NCI-H2081 (cell line): ENCODE measurements at places on chromosomes 1 and 21.
A peak's percentile ranks its signal among the peaks of the same experiment; 100 is the strongest.

DNA sequence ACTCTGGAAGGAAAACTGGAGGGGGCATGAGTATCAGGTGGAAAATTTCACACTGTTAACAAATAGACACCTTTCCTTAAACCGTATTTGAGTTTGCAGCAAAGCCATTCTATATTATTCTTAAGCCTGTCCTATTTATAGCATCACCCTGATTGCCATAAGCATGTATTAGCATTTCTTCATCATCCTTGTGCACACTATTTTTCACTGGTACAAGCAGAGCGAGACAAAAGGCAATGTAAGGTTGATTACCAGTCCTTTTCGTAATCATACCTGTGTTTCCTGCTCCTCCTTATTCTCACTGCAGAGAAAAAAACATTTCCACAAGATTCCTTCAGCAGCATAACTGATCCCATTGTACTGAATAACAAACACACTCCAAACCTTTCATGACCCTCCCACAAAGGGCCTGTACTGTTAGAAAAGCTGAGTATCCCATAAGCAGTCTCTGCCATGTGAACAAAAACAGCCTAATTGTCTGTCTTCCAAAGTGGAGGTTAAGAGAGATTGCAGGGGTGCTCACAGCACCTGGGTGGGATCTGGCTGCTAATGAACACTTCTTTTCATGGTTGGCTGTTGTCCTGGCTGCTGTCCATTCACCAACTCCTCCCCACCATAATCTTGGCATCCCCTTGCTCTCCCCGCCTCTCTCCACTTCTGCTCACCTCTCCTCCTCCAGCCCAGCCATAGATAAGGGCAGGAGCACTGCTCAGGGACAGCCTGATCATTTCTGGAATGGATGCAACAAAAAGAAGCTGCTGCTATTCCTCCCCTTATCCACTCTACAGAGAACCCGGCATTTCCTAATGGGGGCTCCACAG, 30.4 kb downstream of the VTCN1 start:
- peak; percentile 6 for DNase-seq

DNA sequence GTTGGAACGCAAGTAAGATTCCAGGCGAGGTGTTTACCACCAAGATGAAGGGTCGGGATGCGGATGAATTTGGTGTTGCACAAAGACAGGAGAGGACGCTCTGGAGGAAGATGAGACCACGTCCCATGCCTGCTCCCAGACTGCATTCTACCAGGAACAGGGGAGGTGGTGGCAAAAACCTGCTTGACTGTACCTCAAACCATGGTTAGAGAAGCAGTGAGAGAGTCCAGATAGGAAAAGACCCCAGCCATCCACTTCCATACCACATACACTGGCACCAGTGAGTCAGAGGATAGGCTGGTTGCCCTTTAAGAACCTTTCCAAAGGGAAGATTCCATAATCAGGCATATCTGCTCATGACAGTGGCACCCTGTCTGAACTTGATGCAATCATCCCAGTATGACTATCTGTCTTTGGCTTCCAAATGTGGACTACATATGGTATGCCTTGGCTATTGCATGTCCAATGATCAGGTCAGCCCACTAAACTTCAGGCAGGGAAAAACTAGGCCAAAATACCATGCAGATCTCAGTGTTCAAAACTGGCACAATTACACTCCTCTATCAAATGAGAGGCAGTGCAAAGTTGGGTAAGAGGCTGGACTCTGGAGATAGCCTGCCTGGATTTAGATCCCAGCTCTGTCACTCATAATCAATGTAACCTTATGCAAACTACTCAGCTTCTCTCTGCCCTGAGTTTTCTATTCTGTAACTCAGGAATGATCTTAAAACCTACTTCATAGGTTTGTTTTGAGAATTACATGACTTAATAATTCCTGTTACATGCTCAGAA, 20.6 kb downstream of the NPR1 start:
- no peak for DNase-seq

- peak; percentile 83 for DNase-seq
Observed at GRCh38 chr1:24289937-24290595, 29.1 kb upstream of the GRHL3 start.

- no peak for DNase-seq
Observed at GRCh38 chr1:49106445-49106844, 329.8 kb upstream of the BEND5 start.

- no peak for DNase-seq
Observed at GRCh38 chr21:42007356-42007940, 2.7 kb downstream of the ZBTB21 start.

- no peak for DNase-seq
Observed at GRCh38 chr1:181910905-181911304, 150.6 kb downstream of the ZNF648 start.
